ENCODE measurements at places on chromosomes 16 and 17. TPM values are rescaled to one million over a fixed set of nuclear protein-coding genes. Genes with fewer than 3 reads are reported as not detected.

The WNT9B gene
- total RNA-seq: not detected

The CD19 gene
- not detected for total RNA-seq

The HOXB5 gene
- 2.5 TPM for total RNA-seq

The SULT1A4 gene
- total RNA-seq: 33.6 TPM

The PHOSPHO1 gene
- total RNA-seq: 1.1 TPM

The DHRS7C gene
- not detected for total RNA-seq

The THUMPD1 gene
- total RNA-seq: 27.5 TPM

The PRCD gene
- not detected for total RNA-seq

The USP31 gene
- 10.1 TPM for total RNA-seq

The DPEP3 gene
- not detected for total RNA-seq

The CMTM2 gene
- not detected for total RNA-seq

The ARHGDIG gene
- total RNA-seq: 2.9 TPM

The PRSS33 gene
- total RNA-seq: not detected

The KRT12 gene
- total RNA-seq: not detected

The KRTAP3-1 gene
- not detected for total RNA-seq

The CCR7 gene
- total RNA-seq: 0.97 TPM

The EME1 gene
- 15.7 TPM for total RNA-seq

The GDPD3 gene
- 2.1 TPM for total RNA-seq

The HS3ST2 gene
- total RNA-seq: 0.04 TPM

The PDE6G gene
- total RNA-seq: 2.5 TPM

The VWA3A gene
- 0.03 TPM for total RNA-seq

The HAS3 gene
- 45.9 TPM for total RNA-seq

The ADAM11 gene
- 2.7 TPM for total RNA-seq

The EMC8 gene
- 75.5 TPM for total RNA-seq

The HNF1B gene
- total RNA-seq: 31.4 TPM

The SHBG gene
- total RNA-seq: 0.46 TPM

The KRTAP2-2 gene
- total RNA-seq: not detected

The ABCA8 gene
- total RNA-seq: 0.21 TPM

The ACSM2A gene
- total RNA-seq: not detected

The CANT1 gene
- 88.8 TPM for total RNA-seq

The CCL8 gene
- not detected for total RNA-seq

The WNT3 gene
- 6.4 TPM for total RNA-seq

The CIITA gene
- total RNA-seq: 0.12 TPM

The MON1B gene
- total RNA-seq: 44.0 TPM
